Stimulated activated CD8-positive, alpha-beta memory T cell treated with anti-CD3 and anti-CD28 coated beads, Interleukin-2, amount 100 ng/mL, for 1 hour (primary cell): ENCODE measurements at places on chromosomes 12 and 14.

- no peak for DNase-seq
These were observed 53.2 kb downstream of the ATG2B start for GRCh38 chr14:96309896-96310330.

DNA sequence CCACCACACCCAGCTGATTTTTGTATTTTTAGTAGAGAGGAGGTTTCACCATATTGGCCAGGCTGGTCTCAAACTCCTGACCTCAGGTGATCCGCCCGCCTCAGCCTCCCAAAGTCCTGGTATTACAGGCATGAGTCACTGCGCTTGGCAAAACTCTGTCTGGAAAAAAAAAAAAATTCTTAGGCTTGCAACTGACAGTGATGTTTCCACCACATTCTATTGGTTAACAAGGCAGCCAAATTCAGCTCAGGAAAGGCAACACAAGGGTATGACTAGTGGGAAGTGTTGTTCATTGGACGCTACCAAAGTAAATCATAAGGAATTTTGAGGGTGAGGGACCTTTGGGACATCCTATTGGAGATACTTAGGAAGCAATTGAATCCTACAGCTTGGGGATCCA, 2.9 kb upstream of the SBNO1 start:
- DNase-seq: no peak

- DNase-seq: no peak
These were observed 47.5 kb upstream of the PPP1R12A start for GRCh38 chr12:79982086-79983062.

- no peak for DNase-seq
These were observed 767.3 kb upstream of the TBX3 start for GRCh38 chr12:115451151-115451779.

DNA sequence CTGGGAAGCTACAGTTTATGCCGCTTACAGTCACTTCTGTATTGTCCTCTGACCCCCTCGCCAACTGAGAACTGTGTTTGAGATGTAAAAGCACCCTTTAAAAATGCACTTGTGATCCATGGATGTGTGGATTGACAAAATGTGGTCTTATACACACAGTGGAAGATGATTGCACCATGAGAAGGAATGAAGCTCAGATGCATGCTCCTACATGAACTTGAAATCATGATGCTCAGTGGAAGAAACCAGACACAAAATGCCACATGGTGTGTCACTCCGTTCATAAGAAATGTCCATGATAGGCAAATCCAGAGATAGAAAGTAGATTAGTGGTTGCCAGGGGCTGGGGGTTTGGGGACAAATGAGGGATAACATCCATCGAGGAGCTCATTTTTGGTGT, 58.0 kb downstream of the PITPNM2 start:
- no peak for DNase-seq

DNA sequence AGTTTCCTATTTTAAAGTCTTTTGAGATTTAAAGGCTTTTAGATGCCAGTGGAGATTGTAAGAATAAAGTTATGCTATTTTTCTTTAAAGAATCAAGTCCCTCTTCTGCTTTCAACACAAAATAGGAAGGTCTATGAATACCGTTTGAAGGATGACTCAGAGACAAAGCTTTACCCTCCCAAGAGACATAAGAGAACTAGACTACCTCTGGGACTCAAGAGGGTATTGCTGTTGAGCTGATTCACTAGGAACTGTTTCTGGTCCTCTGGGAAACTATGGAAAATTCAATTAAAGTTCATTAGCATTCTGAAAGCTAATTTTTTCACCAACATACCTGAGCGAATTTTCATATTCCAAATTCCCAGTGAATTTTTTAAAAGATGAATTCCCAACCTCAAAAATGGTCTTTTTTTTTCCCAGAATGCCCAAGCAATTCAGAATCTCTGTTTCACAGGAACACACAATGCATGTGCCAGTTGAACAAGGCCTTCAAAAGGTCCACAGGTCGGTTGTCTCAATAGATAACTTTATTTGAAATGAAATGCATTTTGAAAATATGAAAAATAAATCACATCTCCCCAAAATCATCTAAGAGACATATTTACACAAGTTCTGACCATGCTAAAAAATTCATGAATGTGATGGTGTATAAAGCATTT, 6.5 kb downstream of the PHLDA1 start:
- no peak for DNase-seq

GRCh38 chr12:57603815-57604453, 690 bp upstream of the DTX3 start:
- no peak for DNase-seq

GRCh38 chr14:92677087-92677668, 71.2 kb downstream of the LGMN start:
- no peak for DNase-seq

DNA sequence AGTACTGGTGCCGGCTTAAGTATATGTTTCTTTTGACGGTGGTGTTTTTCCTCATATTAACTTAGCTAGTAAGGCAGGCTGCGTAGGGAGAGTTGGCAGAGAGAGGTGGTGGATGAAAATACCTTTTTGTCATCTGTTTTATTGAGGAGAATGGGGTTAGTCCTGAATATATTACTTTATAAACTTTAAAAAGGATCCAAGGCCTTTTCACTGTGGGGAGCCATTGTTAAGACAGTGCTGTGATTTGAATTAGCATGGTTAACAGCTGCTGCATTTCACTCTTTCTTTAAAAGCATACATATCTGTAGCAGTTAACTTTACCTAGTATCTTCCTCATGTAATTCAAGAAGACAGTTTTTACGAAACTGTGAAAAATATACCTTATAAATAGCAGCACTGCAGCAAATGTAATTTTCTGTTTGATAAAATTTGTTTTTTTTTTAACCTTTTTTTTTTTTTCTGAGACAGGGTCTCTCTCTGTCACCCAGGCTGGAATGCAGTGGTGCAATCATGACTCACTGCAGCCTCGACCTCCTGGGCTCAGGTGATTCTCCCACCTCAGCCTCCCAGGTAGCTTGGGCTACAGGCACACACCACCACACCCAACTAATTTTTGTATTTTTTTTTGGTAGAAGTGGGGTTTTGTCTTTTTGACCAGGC, 57.1 kb downstream of the AEBP2 start:
- no peak for DNase-seq

DNA sequence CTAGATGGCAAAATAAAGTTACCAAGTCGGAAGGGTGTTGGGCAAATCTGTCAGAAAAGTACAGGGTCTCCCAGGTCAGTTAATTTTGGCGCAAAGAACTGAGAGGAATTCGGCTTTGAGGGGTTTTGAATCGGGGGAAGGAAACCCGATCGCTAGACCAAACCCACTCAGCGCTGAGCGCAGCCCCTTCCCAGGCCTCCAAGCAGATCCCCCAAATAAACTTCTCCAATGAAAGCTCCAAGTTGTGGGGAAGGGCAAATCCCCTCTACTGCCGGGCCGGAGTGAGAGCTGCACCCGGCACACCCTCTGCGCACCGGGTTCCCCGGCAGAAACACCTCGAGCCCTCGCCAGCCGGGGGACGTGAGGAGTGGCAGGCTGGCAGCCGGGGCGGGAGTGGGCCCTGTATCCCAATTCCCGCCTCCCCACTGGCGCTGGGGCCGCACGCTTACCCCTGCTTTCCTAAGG, 441 bp downstream of the E2F7 start:
- no peak for DNase-seq

- no peak for DNase-seq
These were observed 1.5 kb upstream of the TM7SF3 start for GRCh38 chr12:27015730-27016076.

DNA sequence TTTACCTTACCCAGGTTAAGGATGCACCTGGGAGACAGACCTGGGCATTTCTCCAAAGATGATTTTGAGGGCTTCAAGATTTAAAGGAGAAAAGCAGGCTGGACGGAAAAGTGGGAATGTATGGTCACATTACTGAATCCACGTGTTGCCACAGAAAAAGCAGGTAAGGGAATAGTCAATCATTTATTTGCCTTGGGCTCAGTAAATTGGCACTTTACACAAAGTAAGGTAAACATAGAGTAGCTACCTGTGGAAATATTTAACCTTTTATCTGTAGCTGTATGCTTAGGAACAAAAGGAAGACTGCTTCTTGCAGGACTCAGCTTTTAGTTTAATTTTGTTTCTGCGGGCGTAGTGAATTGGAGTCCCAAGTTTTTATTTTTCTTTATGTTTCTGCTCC, 153.3 kb downstream of the SLCO1B3 start:
- no peak for DNase-seq

DNA sequence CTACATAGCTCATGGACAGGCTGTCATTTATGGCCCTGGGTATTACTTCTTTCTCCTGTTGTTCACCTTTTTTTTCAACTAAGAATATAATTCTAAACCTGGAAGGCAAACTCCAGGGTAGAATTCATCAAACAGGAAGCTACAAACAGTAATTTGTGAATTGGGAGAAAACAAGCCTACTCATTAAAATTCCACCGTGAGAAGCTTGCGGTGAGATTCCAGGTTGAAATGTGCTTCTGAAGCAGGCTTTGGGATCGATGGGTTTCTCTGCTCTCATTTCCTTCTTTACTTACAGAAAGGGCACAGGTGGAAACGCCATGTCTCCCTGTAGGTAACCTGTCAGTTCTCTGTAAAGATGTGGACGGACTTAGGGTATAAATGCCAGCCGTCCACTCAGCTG, 257.5 kb downstream of the TMEM132C start:
- DNase-seq: no peak

DNA sequence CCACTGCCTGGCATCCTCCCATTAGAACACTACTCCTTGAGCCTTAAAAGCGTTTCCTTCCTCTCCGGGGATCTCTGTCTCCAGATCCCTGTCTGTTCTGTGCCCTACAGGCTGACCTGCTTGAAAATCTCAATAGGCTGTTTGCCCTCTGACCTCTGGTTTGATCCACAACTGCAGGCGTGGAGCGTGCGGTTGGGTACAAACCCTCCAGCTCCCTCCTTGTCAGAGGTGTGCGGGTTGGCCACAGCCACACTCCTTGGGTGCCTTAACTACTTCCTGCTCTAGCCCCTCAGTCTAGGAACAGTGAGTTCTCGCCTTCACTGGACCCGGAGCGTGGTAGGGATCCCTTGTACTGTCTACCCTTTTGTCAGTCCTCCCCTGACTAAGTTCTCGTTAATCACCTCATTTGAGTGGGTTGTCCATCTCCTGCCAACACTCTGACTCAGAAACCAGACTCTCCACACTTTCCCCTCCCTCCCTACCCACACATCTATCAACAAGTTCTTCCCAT, 33.1 kb downstream of the CMKLR1 start:
- DNase-seq: no peak

DNA sequence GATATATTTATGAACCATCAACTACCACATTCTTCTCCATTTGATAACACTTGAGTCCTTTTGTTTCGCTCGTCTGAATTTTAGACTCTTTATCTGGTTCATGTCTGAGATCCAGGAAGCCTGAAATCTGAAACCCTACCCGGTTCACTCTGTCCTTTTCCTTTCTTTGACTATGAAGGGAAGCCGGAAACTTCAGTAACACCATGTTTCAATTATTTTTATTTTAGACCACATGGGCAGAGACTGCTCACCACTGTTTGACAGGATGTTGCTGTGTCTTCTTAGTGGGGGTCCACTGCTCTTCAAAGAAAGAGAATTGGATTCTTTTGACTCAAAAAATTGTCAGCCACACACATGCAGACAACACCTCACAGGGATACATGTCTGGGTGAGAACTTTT, 331.9 kb upstream of the FLRT2 start:
- DNase-seq: no peak

GRCh38 chr12:53480491-53481442, 18.5 kb downstream of the MAP3K12 start:
- no peak for DNase-seq

- DNase-seq: no peak
These were observed 437.4 kb downstream of the RMST start for GRCh38 chr12:97899956-97900355.

GRCh38 chr14:28297559-28297958, 469.0 kb upstream of the FOXG1 start:
- no peak for DNase-seq

DNA sequence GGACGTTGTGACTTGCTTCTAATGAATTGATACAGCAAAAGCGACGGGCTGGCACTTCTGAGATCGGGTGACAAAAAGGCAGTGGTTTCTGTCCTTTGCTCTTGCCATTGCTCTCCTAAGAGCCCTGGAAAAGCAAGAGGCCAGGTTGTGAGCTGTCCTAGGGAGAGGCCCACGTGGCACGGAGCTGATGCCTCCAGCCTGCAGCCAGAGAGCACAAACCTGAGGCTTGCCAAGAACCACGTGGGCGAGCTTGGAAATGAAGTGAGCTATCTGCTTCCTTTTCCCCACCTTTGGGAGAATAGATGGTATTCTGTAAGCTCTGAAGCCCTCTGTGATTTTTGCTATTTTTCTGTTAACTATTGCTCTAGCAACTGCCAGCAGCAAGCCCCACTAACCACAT, 26.4 kb upstream of the NOS1 start:
- DNase-seq: no peak

GRCh38 chr12:5083955-5084849, 40.5 kb downstream of the KCNA5 start:
- DNase-seq: no peak

GRCh38 chr12:54879579-54879978, 25.3 kb downstream of the MUCL1 start:
- DNase-seq: no peak

- DNase-seq: no peak
These were observed 22.6 kb upstream of the PAPOLA start for GRCh38 chr14:96479435-96480146.

DNA sequence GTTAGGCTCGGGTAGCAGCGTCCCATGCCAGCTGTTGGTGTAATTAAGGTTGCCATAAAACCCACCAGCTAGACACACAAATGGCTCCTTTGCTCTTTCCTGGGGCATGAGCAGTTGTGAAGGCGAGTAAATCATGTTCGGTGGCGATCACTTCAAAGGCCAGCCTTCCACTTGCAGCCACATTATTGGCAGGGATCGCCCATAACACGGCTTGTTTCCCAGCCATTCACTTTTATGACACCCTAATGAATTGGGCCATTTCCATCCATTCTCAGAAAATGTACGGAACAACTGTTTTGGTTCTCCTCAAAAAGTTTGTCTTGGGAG, 63.4 kb downstream of the BEGAIN start:
- no peak for DNase-seq

GRCh38 chr12:121796855-121797751, 3.6 kb upstream of the RHOF start:
- no peak for DNase-seq

GRCh38 chr14:42214981-42215491, 608.4 kb downstream of the LRFN5 start:
- DNase-seq: no peak
